ENCODE measurements at places on chromosomes 16 and 17.

- DNase-seq = no peak
Observed at GRCh38 chr16:58435779-58436178, 43.5 kb downstream of the GINS3 start.

- no peak for DNase-seq
Observed at GRCh38 chr17:79651761-79652160, 40.9 kb upstream of the RBFOX3 start.

GRCh38 chr17:8041249-8041928 lies 2.5 kb downstream of the ALOX15B start:
- no peak for DNase-seq

DNA sequence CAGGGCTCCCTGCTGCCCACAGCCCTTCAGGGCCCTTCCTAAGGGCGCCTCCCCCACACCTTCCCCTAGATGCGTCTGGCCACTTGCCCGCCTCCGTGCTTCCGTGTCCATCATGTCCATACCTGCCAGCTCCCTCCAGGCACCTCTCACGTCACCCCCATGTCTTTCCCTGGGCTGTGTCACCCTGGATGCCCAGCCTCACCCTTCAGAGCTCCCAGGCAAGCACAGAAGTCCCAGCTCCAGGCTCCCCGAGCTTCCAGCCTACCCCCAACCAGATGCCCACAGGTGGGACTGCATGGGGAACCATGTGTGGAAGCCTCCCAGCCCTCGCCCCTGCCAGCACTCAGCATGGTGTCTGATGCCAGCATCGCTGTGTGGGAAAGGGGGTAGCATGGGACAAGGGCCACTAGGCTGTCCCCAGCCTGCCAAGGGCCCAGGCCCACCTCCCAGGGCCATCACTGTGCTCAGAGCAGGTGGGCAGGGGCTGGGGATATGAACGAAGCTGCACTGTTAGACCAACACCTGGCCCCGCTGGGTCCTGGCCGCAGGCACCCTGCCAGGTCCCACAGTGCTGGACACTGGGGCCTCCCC lies 1.9 kb upstream of the AXIN1 start:
- no peak for DNase-seq

GRCh38 chr16:15942931-15943690 lies 6.3 kb upstream of the ABCC1 start:
- DNase-seq = no peak

- no peak for DNase-seq
Observed at GRCh38 chr16:15803618-15804017, 53.2 kb downstream of the MYH11 start.

GRCh38 chr16:66423177-66423576 lies 3.9 kb upstream of the BEAN1 start:
- DNase-seq = no peak

- peak; percentile 22 for DNase-seq
Observed at GRCh38 chr16:67641779-67642708, 2.9 kb upstream of the CARMIL2 start.

Data from hypothalamus (tissue), 51 donors.